HL-60 (cell line): ENCODE measurements at places on chromosomes 13 and 19.

DNA sequence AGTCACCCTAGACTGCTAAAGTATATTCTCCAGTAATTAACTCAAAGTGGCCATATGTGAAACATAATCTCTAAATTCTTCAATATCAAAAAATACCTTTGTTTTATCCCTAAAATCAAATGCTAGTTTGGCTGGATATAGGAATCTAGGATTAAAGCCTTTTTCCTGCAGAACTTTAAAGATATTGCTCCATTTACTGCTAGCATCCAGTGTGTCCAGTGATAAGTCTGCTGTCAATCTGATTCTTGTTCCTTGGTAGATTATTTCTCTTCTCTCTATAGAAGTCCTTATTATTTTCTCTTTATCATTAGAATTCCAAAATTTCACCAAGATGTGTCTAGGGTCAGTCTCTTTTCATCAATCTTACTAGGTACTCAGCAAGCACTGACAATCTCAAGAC, 384.6 kb downstream of the FGF14 start:
- DNase-seq, result no peak

GRCh38 chr13:101654883-101655282, 202.4 kb downstream of the ITGBL1 start:
- DNase-seq, result no peak

- DNase-seq, result no peak
Observed at GRCh38 chr13:111262715-111263114, 57.7 kb upstream of the TEX29 start.

DNA sequence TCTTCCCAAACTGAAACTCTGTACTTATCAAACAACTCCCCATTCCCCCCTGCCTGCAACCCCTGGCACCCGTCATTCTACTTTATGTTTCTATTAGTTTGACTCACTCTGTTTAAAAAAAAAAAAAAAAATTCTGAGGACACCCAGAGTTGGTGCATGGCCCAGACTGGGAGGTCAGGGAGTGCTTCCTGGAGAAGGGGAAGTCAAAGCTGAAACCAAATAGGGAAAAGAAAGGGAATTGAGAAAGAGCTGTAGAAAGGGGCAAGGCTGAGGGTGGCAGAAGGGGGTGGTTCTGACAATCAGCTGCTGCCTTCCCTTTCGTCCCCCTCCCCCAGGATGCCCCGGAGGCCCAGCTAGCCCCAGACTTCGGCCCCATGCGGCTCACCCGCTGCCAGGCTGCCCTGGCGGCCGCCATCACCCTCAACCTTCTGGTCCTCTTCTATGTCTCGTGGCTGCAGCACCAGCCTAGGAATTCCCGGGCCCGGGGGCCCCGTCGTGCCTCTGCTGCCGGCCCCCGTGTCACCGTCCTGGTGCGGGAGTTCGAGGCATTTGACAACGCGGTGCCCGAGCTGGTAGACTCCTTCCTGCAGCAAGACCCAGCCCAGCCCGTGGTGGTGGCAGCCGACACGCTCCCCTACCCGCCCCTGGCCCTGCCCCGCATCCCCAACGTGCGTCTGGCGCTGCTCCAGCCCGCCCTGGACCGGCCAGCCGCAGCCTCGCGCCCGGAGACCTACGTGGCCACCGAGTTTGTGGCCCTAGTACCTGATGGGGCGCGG, 9.0 kb upstream of the STRN4 start:
- peak; percentile 76 for DNase-seq

- peak; percentile 87 for DNase-seq
Observed at GRCh38 chr19:14507704-14508542, 10.3 kb downstream of the DNAJB1 start.

GRCh38 chr13:38341149-38341692, 8.4 kb upstream of the UFM1 start:
- DNase-seq, result no peak

DNA sequence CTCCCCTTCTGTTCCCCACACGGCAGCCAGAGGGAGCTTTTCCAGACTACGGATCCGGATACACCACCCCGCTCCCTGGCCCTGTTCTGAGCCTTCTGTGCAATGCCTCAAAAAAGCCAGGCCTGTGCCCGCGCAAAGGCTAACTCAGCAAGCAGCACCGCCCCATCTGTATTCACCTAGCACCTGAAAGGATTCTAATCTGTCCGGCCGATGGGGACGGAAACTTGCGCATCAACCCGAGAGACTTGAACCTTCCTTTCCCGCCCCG, 589 bp downstream of the ZBTB45 start:
- DNase-seq, result peak; percentile 51

GRCh38 chr19:38877781-38878574, at the start of gene RINL:
RINL (minus strand) TSS chr19:38878275; CDS start chr19:38876742, 1,533 bp downstream.
- peak; percentile 81 for DNase-seq

DNA sequence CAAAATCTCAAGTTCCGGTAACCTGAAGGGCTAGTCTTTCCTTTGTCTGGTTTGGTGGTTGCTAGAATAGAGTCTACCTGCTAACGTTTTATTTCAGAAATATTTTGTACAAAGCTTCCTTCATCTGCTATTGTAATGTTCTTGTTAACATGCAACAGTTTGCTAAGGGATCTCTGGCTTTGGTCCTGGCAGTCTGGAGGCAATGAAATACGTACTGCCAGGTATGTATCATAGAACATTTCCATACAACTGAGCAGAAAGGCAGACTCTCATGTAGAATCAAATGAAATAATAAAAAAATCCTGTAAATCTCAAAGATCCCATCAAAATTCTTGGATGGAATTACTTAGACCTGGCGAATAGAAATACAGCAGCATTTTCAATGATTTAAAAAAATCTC, 8.8 kb upstream of the CSNK1A1L start:
- no peak for DNase-seq

GRCh38 chr13:99203601-99204579, 3.2 kb downstream of the UBAC2 start:
- no peak for DNase-seq

- DNase-seq, result no peak
Observed at GRCh38 chr13:110044551-110045111, 258.2 kb upstream of the IRS2 start.

- no peak for DNase-seq
Observed at GRCh38 chr13:30179597-30180276, 127.6 kb downstream of the KATNAL1 start.

DNA sequence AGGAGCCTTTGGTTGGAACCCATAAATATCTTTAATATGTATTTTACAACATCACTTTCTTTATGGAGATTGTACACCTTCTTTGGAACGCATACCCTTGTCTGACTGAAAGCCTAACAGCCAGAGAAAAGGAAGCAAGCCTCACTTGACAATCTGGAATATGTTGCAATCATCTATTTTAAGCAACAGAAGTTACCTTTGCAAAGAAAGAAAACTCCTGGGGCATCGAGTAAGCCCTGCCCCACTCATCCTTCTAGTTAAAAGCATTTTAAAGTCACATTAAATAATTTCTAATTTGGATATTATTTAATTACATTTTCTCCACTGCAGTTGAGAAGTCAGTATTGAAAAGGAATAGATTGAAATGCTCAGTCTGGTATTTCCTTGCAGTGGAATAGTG, 542.7 kb downstream of the MYO16 start:
- no peak for DNase-seq

DNA sequence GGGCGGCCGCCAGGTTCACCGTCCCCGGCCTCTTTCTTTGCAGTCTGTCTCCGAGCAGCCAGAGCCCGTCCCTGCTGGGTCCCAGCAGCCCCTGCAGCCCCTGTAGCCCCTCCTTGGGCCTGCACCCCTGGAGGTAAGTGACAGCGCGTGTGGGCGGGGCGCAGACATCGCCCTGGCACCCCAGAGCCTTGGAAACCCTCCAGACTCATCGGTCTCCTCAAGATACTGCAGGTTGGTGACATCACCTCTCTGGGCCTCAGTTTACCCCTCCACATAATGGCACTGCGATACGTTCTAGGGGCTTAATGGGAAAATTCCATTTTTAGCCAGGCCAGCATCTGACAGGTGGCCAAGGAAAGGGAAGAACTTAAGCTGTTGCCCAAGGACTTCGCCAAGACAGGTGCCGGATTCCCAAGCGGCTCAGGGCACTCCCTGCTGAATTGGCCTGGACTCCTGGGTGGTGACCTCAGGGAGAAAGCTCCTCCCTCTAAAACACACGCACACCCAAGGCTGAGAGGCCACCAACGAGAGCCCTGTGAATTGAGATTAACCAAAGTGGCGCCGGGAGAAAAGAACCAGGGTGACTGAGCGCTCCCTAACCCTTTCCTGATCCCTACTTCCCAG, 13.1 kb downstream of the MAST3 start:
- no peak for DNase-seq

- DNase-seq, result no peak
Observed at GRCh38 chr19:49186108-49186507, 28.5 kb downstream of the TRPM4 start.

GRCh38 chr13:43316946-43317353, 293.6 kb downstream of the DNAJC15 start:
- peak; percentile 6 for DNase-seq

DNA sequence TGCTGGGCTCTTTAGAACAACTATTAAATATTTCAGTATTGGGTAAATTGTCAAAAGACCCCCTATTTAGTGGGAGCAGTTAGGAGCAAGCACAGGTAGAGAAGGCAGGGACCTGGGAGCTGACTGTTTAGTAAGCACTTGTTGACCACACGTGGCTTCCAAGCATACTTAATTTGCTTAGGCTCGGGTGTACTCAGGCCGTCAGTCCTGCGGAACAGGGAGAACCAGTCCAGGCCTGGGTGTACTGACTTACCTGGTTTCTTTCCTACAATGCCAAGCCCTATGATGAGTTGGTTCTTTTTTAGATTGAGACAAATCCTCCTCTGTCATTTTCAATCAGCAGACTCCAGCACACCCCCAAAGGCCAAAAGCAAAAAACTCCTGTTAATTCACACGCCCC, 90.0 kb downstream of the WDFY2 start:
- no peak for DNase-seq

GRCh38 chr13:113902986-113903775, 39.3 kb upstream of the GAS6 start:
- DNase-seq, result no peak

DNA sequence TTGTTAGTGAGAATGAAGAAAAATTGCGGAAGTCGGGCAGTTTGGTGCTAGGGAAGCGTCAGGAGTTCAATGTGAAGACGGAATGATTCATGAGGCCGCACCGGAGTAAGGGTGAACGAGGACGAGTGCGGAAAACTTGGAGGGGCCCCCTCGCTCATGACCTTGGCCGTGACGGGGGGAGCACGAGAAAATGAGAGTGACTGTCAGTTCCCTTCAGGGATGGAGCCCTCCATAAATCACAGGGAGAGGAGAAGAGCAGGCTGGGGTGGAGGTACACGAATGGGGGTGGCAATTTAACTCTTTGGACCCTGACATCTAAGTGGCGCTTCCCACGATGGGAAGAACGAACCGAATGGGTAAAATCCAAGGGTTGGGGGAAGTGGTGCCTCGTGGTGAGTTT, 486.4 kb downstream of the TSHZ3 start:
- DNase-seq, result no peak

GRCh38 chr19:2633693-2634075, 68.8 kb downstream of the GNG7 start:
- DNase-seq, result no peak

DNA sequence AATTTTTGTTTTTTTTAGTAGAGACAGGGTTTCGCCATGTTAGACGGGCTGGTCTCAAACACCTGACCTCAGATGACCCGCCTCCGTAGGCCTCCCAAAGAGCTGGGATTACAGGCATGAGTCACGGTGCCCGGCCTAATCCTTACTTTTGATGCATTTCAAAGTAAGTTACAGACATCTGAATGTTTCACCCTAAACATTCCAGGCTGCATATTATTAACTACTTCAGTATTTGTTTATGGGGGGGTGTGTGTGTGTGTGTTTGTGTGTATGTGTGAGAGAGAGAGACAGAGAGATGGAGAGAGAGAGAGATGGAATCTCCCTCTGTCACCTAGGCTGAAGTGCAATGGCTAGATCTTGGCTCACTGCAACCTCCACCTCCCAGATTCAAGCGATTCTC, 13.1 kb downstream of the SULT2B1 start:
- DNase-seq, result no peak

DNA sequence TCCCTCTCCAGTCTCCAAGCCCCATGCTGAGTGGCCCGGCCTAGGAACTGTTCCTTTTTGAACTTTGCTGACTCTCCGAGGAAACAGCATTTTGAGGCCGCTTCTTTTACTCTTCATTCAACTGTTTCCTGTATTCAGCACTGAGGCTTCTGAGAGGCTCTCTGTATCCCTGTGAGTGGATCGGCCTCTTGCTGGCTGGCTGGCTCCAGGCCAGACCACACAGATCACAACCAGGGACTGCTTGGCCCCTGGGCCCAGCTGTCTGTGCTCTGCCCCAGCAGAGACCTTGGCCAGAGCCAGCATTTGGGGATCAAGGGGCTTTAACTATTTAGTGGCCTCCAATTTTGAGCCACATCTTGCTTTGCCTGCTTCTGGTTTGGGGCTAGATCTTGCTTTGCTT, 75.6 kb upstream of the KL start:
- no peak for DNase-seq

- DNase-seq, result no peak
Observed at GRCh38 chr13:51324714-51325420, 14.6 kb upstream of the SERPINE3 start.

DNA sequence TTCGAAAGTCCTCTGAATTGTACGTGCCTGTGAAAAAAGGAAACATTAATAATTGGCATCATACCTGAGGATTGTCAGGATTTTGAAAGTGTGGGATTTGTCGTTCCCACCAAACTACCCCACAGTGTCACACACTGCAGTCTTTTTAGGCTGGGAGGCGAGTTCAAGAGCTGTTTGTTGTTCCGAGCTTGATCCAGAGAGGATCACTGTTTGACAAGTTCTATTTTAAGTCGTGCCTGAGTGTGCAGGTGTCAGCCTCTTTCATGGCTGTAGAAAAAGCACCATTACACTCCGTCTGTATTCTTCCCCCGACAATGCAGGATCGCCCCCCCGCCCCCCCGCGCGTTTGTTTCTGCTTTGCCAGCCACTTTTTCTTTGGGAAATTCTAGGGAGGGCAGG, 635 bp upstream of the NBEA start:
- no peak for DNase-seq

GRCh38 chr19:2045501-2046045, 5.5 kb downstream of the MKNK2 start:
- DNase-seq, result no peak

DNA sequence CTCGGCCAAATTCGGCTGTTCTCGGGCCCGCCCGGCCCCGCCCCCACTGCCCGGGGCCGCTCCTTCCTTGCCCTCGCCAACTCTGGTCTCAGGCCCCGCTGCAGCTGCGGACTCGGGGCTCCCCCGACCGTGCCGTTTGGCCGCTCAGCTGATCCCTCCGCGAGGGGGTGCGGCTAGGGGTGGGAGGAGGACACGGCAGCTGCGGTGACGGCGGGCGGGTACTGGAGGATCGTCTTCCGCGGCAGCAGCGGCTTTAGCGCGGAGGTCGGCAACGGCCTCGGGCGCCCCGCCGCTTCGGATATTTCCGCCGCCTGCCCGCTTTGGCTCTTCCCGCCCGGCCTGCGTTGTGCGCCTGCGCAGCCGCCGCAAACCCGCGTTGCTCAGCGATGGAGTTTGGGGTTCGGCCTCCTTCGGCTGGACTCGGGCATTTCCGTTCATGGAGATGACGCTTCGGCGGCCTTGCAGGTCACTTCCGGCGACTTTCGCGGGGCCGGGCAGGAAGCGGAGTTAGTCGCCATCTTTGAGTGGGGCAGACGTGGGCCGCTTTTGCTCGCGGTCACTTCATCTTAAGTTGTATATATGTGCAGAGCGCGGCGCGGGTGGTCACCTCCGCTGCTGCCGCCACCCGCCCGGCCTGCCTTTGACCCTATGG, 338 bp upstream of the UBE2M start:
- DNase-seq, result peak; percentile 99
